ENCODE measurements at places on chromosomes 6 and 20.
A peak's percentile ranks its signal among the peaks of the same experiment; 100 is the strongest.

DNA sequence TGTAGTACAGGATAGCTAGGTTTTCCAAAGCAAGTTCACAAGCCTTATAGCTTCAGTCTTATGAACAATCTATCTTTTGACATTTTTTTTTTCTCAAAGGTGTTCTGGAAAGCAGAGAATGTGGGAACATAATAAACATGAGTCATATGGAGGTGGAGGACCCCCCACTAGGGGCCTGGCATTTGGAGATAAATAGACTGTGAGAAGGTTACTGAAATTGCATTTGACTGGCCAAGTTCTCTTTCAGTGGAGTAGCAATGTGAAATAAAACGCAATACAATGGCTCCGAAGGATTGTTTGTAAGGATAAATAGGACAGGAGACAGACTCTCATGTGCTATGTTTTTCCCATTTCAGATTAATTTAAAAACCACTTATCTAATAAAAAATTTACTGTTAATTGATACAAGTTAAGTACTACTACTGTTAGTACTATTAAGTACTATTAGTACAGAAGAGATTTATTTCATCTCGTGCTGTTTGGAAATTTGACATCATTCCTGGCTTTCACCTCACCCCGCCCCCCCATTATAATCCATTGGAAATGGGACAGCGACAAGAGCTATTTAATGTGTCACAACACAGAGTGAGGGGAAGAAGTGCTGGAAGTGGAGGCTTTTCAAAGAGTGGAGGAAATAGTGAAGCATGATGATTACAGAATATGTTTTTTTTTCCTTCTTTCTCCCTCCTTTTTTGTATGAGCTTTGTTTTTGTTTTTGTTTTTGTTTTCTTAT, 122.6 kb upstream of the ID4 start:
- no peak for DNase-seq

DNA sequence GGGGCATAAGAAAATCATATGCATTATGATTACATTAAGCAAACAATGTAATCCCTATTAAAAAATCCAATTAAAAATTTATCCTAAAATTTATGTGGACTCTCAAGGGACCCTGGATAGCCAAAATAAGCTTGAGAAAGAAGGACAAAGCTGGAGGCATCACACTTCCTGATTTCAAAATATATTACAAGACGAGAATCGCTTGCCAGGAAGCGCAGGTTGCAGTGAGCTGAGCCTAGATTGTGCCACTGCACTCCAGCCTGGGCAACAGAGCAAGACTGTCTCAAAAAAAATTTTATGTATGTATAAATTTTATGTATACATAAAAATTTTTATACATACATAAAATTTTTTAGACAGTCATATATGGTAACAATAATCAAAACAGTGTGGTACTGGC, 48.5 kb upstream of the GCNT2 start:
- no peak for DNase-seq

- no peak for DNase-seq
These were observed 664 bp downstream of the BTN3A3 start for GRCh38 chr6:26440977-26441358.

GRCh38 chr6:39566456-39566855, 158.8 kb downstream of the KIF6 start:
- DNase-seq, result no peak

GRCh38 chr6:16130932-16131387, 2.1 kb downstream of the MYLIP start:
- peak; percentile 88 for DNase-seq

DNA sequence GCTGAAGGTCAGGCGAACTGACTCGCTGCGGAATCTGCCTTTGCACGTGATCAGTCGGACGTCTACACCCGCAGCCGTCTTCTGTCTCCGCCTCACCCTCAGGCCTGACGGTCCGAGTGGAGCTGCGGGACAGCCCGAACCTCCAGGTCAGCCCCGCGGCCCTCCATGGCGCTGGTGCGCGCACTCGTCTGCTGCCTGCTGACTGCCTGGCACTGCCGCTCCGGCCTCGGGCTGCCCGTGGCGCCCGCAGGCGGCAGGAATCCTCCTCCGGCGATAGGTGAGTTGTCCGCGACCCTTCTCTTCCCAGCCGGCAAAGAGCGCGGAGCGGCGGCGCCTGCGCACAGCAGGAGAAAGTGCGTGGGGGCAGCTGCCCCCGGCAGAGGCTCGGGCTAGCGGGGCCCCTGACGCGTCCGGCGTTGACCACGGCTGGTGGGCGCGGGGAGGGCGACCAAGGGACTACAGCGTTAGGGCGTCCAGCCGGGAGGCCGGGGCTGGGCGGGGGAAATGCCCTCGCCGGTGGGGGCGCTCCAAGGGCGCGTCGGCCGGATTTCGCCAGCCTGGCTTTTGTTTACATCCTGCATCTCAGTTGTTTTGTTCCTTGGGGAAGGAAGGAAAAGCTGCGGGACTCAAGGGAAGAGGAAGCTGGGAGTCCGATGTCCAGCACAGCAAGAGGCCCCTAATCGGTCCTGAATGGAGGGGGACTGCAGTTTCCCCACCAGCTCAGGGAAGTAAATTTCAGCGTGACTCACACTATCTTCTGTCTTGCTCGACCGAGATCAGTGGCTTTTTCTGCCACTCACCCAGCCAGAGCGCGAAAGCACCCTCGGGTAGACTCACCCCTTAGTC, at the start of gene SMPDL3A:
SMPDL3A (plus strand) TSS at position 77 of the 846 bp plus-strand sequence; CDS start at position 166, 89 bp downstream.
- peak; percentile 79 for DNase-seq

DNA sequence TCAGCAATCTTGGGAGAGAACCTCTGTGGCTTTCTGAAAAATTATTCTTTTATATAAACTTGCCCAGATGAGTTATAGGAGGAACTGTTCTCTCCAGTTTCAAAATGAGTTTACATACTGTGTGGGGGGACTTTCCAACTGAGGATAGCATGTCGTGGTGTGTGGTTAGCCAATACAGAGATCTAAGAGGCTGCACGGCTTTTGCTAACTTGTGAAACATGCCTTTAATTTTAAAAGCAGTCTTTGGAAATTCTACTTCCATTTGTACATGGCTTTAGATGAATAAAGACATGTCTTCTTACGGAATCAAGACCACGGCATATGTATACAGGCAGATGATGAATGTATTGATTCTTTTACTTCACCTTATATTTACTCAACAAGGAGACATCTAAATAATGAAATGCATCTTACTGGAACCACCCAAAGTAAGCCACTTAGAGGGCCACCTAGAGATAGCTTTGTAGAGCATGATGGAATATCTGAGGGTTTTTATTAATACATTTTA, 39.8 kb downstream of the HIVEP1 start:
- peak; percentile 51 for DNase-seq

DNA sequence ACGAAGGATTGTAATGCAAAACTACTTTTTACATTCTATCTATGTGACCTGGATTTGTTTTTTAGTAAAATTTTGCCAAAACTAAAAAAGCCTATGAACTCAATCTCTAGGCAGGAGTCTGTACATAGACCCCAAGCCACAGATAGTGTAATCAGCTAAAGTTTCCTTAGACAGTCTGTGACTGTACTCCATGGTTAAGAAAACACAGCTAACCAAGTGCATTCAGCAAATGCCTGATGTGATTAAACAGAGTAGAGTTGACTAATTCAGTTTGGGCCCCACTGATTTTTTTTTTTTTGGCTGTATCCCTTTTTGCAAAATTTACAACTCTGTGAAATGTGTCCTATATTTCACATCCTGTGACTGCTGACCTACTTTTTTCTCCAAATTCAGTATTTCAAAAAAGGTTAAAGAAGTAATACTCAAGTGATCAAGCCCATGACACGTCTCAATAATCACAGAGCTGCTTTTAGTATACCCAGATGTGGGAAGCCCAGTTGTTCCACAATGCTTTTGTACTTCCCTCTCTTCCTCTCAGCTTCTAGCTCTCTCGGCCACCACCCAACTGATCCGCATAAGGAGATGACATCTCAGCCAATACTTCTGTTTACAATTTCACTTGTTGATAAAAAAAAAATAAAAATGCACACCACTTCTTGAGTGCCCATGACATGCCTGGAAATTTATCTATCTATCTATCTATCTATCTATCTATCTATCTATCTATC, 108.8 kb upstream of the TBX18 start:
- DNase-seq, result no peak

GRCh38 chr6:114288701-114289495, 53.9 kb downstream of the HS3ST5 start:
- DNase-seq, result no peak

GRCh38 chr20:34951652-34952051, 4.0 kb downstream of the GSS start:
- DNase-seq, result no peak

DNA sequence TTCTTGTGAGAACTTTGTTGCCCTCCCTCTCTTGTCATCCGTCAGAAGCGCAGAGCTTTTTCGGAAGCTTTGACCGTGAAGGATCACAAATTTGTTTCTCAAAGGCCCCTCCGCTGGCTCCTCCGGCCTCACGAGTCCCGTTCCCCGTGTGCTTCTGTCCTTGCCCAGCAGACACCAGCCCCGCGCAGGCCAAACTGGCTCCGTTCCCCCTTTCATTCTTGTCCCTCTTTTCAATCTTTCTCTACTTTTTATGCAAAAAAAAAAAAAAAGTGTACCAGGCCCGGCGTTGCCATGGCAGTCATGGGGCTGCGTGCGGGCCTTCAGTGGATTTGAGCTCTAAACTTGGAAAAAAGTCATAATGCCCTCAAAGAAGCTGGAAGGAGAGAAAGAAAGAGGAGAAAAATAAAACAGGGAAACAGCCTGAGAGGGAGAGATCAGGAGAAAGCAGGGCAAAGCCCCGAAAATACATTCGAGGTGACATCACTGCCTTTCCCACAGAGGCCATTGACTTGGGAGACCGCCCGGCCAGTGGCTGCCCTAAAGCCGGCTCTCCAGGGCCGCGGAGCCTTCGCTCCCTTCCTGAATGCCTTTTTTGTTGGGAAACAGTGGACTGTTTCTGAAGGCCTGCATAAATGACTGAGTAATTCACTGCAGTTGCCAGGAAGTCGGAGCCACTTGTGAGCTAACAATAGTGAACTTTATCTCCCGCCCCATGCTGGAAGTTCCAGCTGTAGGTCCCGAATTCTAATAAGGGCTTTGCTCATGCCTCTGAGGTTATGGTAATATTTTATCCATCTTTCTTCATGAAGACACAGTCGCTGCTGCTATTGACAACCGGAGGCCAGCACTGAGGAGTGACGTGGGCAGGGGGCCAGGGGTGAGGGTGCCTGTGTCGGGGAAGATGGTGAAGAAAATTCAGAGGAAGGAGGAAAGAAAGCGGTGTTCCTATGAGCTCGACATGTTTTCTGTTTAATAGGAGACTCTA, 670.9 kb downstream of the QKI start:
- DNase-seq, result no peak

GRCh38 chr6:144411531-144412165, 126.5 kb downstream of the UTRN start:
- DNase-seq, result peak; percentile 45

DNA sequence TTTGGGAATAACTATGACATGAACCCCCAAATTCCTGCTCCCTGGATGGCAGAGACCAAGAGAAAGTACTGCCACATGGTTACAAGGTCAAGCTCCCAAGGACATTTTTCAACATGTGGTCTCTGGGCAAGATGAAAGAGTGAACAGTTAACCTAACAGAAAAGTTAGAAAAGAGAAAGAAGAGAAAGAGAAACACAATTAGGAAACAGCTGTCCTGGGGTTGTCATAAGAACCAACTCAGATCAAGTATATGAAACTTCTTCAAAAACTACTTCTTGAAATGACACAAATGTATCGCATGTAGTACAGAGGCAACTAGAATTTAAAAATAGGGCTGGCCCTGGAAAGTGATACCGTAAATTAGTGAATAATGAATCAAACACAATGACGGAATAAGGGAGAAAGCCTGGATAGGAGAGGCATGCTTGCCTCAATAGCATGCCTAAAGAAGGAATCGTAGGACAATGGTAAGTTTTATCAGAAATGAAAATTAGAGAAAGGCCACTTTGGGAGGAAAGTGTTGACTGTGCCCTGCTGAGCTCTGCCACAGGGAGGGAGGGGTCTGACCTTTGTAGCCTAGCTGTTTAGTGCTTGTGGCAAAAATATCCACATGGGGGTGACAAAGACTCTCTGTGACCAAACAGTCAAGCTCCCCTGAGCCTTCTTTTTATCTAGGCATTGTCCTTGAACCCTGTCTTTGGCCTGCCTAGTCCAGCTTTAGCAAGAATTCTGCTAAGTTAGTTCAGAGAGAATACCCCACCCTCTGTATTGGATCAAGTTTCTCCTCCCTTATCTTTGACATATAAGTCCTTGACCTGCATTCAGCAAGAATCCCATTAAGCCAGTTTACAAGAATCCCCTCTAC, 4.3 kb upstream of the DCBLD1 start:
- DNase-seq, result no peak

DNA sequence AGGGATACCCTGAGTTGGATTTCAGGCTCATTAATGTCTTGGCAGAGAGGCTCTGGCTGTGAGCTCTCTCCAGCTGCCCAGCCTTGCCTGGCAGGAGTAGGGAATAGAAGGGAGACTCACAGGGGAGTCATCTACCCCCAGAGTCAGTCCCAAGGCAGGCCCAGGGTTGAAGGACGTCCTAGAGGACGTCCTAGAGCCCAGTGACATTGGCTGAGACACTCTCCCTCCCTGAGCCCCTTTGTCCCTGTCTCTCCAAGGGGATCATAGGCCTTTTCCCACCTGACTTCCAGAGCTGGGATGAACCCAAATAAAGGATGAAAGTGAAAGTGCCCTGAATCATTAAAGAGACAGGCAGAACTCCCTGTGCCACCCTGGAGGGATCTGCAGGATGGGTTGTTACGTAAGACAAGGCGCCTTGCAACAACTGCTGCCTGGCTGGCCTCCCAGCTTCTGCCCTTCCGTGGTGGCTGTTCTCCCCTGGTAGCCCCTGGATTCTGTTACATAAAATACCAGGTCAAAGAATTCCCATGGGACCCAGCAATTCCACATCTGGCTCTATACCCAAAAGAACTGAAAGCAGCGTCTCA, 53.6 kb upstream of the SIRPA start:
- peak; percentile 74 for DNase-seq

GRCh38 chr6:90403489-90404381, 107.1 kb upstream of the BACH2 start:
- DNase-seq, result peak; percentile 69

DNA sequence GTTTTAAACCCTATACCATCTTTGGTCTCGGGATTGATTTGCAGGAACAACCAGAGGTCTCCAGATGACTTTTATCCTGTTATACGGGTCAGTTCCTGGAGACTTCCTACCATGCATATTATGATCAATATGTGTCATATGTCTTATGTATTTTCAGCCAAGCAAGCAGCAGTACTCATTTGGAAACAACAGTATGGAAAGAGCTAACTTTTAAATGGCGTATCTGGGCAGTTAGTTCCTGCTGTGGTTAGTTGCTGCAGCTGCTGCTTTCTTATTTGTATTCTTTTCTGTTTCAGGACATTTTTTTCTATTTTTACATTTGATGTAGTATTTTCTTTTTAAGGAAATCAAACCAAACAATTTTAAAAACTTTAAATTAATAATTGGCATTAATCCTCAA, 207.5 kb downstream of the MANEA start:
- DNase-seq, result no peak

GRCh38 chr6:26029857-26030653, 57.2 kb upstream of the HFE start:
- no peak for DNase-seq

DNA sequence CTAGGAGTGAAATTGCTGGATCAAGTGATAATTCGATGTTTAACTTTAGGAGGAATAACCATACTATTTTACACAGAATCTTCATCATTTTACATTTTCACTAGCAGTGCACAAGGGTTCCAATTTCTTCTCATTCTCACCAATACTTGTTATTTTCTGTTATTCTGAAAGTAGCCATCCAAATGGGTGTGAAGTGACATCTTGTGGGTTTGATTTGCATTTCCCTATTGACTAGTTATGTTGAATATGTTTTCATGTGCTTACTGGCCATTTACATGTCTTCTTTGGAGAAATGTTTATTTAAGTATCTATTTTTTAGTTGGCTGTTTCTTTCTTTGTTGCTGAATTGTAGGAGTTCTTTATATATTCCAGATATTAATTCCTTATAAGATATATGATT, 164.3 kb downstream of the CD109 start:
- DNase-seq, result no peak

Measured in fibroblast of villous mesenchyme (primary cell).